Activated CD8-positive, alpha-beta memory T cell treated with anti-CD3 and anti-CD28 coated beads, Interleukin-2, amount 50 U/mL, for 4 hours (primary cell): ENCODE measurements at places on chromosomes 3 and 15.

DNA sequence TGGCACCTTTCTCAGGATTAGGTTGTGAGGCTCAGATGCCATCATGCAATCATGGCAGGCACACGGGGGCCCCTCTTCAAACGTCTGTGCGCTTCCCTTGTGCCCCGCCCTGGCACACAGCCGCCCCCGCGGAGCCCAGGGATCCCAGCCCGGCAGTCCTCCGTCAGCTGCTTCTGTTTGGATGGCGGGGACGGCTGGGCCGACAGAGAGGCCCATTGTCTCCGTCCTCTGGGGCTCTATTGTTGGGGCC, 849 bp upstream of the HDAC11 start:
- DNase-seq: peak; percentile 52

DNA sequence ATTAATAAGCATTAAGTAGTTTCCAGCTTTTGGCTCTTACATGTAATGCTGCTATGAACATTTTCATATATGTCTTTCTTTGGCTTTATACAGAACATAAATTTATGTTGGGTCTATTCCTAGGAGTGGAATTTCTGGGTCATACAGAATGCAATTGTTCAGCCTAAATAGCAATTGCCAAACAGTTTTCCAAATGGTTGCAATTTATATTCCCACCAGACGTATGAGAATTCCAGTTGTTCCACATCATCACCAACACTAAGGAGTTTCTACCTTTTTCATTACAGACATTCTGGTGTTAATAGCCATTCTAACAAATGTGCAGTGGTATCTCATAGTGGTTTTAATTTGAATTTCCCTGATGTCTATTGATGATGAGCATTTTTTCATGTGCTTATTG, 160.1 kb upstream of the TMC3 start:
- no peak for DNase-seq

DNA sequence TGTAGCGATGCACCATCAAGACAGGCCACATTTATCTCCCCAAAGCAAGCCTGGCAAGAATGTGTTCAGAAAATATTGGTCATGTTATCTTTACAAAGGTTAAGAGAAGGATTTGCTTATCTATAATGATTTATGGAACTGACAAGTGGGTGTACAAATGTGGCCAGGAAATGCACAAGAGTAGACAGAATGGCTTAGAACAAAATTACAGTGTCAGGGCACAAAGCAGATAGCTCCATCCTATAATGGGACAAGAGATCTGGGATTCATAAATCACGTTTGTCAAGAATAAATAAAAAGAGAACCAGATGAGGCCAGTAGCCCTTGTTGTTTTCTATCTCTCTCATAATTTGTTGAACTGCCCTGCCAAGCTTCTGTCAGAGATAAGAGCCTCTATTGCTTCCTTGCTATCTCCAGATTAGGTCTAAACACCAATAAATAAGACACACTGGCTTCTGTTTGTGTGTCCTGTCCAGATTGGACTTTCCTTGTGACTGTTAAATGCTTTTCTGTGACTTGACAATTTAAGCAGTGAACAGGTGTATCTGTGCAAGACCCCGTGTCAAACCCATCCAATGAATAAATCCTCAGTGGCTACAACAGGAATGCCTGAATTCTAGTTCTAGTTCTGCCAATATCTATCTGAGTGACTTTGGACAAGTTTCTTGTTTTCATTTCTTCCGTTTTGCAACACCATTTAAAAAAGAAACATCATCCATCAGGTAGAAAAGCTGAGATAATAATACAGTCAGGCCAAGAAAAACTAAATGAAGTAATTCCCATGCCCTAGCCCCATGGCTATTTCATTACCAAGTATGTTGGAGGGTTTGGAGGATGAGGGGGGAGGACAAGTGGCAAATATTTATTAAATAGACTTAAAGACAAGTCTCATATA, 157.2 kb downstream of the DCLK3 start:
- no peak for DNase-seq

GRCh38 chr3:193049935-193050334, 132.3 kb upstream of the MB21D2 start:
- no peak for DNase-seq

- DNase-seq: no peak
Measured at GRCh38 chr3:103949693-103950092, 1417.0 kb upstream of the ALCAM start.

- DNase-seq: no peak
Measured at GRCh38 chr3:194960446-194961032, 274.9 kb downstream of the FAM43A start.

DNA sequence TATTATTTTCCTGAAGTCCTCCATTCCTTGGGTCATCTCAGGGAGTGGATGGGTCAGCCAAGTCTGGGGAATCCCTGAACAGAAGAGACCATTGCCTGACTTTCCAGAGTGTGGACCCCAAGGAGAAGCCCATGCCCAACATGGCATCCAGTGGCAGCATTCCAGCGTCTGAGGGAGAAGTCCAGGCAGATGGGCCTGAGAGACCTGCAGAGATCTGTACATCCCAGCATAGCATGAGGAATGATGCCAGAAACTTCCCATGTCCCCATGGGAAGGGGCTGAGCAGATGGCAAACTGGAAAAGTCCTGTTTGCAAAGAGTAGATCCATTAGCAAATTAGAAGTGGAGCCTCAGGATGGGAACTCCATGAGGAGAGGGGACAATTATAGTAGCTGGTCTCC, 17.6 kb upstream of the COLQ start:
- no peak for DNase-seq

- no peak for DNase-seq
Measured at GRCh38 chr3:36774052-36774451, 9.7 kb upstream of the DCLK3 start.

- no peak for DNase-seq
Measured at GRCh38 chr3:106707347-106707746, 669.9 kb upstream of the CCDC54 start.

DNA sequence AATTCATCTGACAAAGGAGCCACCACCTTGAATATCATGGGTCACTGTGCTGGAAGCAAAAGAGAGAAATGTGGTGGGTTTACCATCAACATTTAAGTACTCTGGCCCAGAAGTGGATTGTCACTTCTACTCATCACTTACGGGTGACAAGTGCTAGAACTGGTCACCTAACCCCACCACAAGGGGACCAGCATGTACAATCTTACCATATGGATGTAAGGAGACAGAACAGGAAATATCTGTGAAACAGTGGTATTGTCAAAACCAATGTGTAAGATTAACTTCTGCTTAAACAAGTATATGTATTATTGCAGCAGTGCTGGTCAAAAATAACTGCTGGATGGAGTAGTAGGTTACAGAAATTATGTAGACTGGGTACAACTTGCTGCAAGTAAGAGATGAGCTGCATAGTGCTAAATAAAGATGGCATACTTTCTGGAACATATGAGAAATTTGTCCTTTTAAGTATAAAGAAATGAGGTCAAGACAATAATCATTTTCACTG, 171.8 kb downstream of the POTEB3 start:
- DNase-seq: no peak

GRCh38 chr15:92749216-92749615, 93.6 kb upstream of the FAM174B start:
- no peak for DNase-seq

GRCh38 chr3:160665231-160665630, 11.7 kb upstream of the ARL14 start:
- DNase-seq: no peak

GRCh38 chr3:183437061-183437460, 8.6 kb upstream of the MCF2L2 start:
- no peak for DNase-seq

DNA sequence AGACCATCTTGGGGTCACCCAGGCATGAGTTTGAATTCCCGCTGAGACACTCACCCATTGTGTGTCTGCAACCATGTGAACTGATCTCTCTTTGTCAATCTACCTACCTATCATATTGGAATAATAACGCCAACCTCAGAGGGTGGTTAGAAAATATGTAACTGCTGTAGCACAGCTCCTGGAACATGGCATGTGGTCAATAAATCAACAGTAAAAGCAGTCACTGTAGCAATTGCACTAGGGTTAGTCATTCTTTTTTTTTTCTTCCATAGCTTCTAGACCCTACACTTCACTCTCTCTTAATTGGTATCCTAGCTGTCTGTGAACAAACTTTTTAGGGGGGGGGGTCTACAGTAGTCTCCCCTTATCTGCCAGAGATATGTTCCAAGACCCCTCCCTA, 64.2 kb upstream of the SLCO2A1 start:
- DNase-seq: no peak

- no peak for DNase-seq
Measured at GRCh38 chr15:42955518-42955917, 34.9 kb upstream of the TTBK2 start.

- DNase-seq: no peak
Measured at GRCh38 chr15:29557171-29557570, 265.1 kb downstream of the TJP1 start.

- DNase-seq: no peak
Measured at GRCh38 chr15:61133361-61133760, 95.7 kb downstream of the RORA start.

GRCh38 chr3:117302428-117302827, 592.8 kb downstream of the TUSC7 start:
- DNase-seq: no peak

DNA sequence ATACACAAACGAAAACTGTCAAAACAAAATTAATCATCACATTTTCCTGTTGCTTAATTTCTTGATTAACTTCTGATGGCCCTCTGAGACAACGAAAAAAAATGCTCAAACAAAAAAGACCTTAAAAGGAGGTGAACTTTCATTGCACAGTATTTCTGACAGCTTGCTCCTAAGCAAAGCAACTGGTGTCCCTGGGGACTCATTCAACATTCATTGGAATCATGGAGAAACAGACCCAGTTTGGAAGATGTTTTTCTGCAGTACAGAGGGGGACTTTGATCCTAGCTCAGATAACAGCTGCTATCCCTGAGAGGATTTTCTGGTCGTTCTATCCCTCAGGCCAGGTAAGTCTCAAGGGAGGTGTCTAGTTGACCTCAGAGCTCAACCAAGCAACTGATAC, 378.7 kb upstream of the ATP11B start:
- DNase-seq: no peak

DNA sequence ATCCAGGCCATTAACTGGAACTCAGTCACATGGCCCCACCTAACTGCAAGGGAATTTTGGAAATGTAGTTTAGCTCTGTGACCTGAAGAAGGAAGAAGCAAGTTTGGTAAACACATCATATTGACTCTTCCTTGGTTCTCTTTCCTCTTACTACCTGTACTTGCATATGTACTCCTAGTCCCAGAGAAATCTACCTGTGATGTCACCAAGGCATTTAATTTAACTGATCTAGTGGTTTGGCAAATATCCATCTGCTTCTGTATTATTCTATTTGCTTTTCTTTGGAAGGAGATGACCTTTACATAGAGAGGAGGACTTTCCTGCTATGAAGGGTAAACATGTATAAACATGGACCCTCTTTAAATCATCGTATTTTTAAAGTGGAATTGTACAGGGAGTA, 150.8 kb downstream of the TMEM108 start:
- DNase-seq: no peak

DNA sequence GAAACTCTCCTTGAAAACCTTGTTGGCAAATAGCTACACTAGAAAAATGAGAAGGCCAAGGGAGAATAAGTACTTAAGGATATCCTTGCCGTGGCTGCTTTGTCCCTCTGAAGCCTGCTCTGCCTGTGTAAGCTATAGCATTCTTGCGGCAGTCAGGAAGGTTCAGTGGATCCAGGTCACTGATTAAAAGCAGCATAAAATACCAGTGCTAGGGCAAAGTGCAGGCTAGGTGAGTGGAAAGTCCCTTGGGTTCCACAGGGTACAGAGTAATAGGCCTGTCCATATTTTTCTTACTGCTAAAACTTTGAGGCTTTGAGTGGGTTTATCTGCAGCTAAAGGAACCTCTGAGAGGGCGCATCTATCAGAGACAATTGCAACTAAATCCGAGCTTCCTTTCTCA, 10.3 kb downstream of the CXCR6 start:
- DNase-seq: no peak

DNA sequence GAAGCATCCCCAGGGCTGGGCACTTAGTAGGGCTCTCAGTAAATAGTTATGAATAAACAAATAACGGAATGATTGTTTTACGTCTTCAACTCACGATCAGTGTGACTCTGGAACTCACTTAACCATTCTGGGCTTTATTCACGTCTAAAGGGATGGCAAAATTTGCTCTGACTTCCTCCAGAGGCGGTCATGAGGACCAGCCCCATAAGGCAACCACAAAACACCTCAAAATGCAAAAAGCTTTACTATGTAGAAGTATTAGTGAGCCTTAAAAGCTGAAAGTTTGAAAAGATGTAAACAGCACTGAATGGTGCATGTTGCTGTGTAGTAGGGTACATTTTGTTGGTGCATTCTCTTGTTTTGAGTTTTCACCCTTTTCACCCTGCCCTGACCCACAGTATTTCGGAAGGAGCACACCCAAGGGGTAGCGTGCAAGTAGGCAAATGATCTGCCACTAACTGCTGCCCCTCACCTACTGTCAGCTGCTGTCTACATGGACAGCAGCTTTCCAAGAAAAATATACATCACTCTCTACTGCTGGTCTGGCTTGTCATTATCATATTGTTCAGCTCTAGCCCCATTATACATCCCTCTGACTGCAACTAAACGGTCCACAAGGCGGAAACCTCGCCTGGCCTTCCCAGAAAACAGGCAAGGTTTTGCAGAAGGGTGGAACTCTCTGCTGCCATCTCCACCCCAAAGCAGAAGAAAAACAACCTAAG, 308.5 kb upstream of the PROK2 start:
- DNase-seq: no peak

DNA sequence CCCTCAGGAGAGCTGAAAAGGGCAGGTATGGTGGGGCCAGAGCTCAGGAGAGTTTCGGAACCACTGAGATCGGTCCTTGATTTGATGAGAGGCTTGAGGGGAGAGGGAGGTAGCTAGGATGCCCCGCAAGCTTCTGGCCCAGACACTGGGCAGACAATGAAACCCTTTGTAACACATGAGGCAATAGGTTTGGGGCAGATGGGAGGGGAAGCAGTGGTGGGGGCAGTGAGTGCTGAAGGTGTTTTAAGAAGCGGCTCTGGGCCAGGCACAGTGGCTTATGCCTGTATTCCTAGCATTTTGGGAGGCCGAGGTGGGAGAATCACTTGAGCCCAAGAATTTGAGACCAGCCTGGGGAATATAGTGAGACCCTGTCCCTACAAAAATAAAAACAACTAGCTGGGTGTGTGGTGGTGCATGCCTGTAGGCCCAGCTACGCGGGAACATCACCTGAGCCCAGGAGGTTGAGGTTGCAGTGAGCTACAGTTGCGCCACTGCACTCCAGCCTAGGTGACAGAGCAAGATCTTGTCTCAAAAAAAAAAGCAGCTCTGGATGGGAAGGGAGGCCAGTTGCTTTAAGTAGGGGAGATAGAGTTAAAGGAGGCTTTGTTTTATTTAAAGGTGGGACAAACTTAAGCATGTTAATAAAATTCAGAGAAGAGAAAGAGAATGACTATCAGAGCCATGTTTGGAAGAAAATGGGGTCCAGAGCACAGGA, 9.6 kb upstream of the SNX22 start:
- DNase-seq: no peak

GRCh38 chr15:25797511-25797935, 65.6 kb downstream of the ATP10A start:
- no peak for DNase-seq

DNA sequence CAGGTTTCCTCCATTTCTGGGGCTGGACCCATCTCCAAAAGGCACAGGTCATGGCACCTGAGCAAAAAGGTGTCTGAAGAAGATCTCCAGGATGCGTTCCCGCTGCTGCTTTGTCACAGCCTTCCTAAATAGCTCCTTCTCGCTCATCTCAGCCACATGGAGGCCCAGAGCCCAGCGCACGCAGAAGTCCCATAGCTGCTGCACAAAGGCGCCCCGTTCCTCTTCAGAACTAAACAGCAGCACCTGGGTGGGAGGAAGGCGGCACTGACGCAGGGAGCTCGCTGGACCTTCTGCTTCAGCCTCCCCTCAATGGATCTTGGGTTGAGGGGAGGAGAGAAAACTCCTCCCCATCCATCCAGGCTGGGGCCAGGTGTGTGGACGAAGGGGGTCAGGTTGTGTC, 8.4 kb downstream of the DUOX2 start:
- DNase-seq: no peak
